ENCODE measurements at places on chromosomes 7 and 10. TPM values are rescaled to one million over a fixed set of nuclear protein-coding genes. Genes with fewer than 3 reads are reported as not detected.

- DNase-seq: no peak
Measured at GRCh38 chr7:12694817-12695216, 7.4 kb downstream of the ARL4A start.

DNA sequence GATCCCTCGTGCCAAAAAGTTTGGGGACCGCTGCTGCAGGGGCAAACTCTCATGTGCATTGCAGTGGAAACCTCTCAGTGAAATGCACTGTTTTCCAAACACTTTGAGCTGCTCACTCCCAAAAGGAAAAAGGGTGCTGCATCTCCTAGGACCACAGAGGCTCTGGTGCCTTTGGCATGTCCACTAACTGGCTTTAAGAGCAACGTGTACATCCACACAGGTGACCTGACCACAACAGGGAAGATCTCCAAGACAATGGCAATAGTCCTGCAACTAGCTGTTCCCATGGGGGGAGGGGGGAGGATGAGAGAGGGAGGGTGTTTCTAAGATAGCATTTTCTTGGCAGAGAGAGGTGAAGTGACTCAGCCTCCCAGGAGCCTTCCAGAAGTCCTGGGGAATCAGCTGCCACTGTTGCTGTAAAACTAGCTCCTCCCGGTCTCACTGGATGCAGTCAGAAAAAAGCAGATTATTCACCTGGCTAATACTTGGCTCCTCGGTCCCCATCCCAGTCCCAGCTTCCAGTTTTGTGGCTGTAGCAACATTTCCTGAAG lies 181.7 kb downstream of the HECW1 start:
- no peak for DNase-seq

GRCh38 chr10:62769574-62770242 lies 34.8 kb upstream of the ADO start:
- DNase-seq: no peak

- no peak for DNase-seq
Measured at GRCh38 chr7:67842571-67842970, 845.9 kb downstream of the TYW1 start.

DNA sequence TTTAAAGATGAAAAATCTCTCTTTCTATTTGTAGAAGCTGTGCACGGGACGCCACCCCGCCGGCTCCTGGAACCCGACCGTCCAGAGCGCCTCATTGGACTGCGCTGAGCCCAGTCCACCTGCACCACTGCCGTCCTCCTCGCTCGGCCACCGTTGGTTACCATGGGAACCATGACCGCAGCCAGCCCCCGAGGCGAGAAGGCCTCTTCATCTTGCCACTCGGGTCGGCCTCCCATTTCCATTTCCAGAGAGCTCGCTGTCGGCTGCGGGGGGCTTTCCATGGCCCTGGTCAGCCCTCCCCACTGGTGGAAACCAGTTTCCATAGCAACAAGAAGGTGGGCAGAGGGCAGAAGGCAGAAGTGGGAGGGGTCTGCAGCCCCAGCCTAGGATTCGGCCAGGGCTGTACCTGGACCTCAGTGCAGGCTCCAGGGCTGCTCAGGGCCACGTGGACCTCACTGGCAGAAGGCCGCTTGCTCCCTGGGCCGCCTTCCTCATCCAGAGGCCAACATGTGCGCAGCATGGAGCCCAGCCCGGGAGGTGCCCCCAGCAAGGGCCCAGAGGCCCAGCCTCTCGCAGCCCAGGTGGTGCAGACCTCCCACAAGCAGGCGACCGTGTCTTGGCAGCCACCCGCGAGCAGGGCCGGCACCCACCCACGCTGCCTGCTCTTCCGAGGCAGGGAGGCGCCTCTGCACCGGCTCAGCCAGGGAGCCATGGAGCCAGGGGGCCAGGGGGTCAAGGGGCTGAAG lies 283.5 kb upstream of the PPP2R2D start:
- DNase-seq: no peak

- DNase-seq: no peak
Measured at GRCh38 chr7:71491336-71491735, 359.4 kb downstream of the GALNT17 start.

The WDFY4 gene
- total RNA-seq: 4.6 TPM

The BTRC gene
- 13.0 TPM for total RNA-seq

The JAKMIP3 gene
- total RNA-seq: 0.06 TPM
